ENCODE measurements at places on chromosomes 3 and 15.

DNA sequence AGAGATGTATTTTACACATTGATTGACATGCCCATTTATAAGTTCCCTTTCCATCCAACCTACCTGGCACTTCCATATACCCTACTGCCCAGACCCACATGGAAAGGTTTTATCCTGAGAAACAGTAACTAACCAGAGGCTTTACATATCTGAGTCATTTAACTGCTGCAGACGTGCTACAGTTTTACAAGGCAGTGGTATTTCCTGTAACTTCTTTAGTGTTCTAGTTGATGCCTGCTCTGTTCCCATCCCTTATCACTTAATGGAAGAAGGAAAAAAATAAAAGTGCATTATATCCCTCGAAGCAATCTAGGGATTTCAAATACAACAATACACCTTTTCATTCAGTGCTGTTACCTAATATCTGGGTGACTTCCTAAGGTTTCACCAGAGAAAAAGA lies 107.1 kb downstream of the TMCO5A start:
- no peak for DNase-seq
- peaks cover 2% of the 10 kb centered on the region for H3K27me3 ChIP-seq
- H3K27ac ChIP-seq: no peak overlapping the region
- peaks cover 7% of the 10 kb centered on the region for H3K4me1 ChIP-seq

DNA sequence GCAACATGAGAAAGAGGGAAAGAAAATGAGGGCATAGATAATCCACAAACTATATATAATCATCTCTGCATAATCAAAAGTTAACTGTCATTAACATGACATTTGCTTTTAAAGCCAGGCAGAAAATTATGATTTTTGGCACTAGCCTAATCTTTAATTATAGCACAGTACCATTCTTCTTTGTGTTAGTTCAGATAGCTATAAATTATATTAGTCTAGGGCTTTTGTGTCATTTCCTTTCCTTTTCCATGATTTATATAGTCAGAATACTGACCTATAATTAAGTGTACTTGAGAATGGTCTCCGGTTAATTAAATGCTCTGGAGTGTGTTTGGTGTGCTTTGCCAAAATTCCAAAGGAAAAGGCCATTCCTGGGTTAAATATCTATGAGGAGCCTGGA lies 441.9 kb upstream of the THRB start:
- no peak for DNase-seq
- no peaks in the 10 kb centered on the region for H3K27me3 ChIP-seq
- H3K27ac ChIP-seq: no peak overlapping the region
- no peaks in the 10 kb centered on the region for H3K36me3 ChIP-seq
- H3K4me1 ChIP-seq: no peaks in the 10 kb centered on the region
- H3K4me3 ChIP-seq: no peak overlapping the region

DNA sequence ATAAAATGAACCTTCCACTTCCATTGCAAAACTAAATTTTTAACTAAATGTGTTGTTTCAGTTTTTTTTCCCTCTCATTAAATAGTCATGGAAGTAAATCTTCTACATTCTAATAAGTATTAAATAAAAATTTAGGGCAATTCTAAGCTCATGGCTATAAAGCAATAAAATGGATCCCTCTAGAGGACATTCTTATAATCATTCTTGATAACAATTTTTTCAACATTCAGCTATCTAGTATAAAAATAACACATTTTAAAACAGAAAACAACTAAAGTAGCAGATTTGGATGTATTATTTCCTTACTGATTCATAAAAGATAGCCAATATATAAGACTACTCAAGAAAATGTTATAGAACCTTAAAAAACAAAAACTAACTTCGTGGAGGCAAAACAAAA lies 393.1 kb downstream of the PLOD2 start:
- DNase-seq: no peak
- H3K27ac ChIP-seq: no peak overlapping the region
- no peaks in the 10 kb centered on the region for H3K36me3 ChIP-seq
- no peaks in the 10 kb centered on the region for H3K4me1 ChIP-seq
- H3K4me3 ChIP-seq: no peak overlapping the region

DNA sequence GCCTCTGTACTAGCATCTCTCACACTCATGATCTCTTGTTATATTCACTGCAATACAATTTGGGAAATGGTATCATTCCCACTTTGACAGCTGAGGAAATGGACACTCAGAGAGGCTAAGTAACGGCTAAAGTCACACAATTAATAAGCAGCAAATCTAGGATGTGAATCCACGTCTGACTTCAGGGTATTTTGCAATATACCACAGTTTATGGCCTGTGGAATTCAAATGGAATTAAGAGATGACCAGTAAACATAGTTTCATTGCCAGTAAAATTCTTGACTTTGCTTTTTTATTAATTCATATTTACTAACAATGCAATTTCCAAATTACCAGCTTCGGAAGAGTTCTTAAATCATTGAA lies 61.1 kb downstream of the CCNL1 start:
- H3K36me3 ChIP-seq: peaks cover 1% of the 10 kb centered on the region
- no peaks in the 10 kb centered on the region for H3K27me3 ChIP-seq
- peak overlapping the region; percentile 16 for H3K27ac ChIP-seq
- no peak for DNase-seq
- no peak overlapping the region for H3K4me3 ChIP-seq

DNA sequence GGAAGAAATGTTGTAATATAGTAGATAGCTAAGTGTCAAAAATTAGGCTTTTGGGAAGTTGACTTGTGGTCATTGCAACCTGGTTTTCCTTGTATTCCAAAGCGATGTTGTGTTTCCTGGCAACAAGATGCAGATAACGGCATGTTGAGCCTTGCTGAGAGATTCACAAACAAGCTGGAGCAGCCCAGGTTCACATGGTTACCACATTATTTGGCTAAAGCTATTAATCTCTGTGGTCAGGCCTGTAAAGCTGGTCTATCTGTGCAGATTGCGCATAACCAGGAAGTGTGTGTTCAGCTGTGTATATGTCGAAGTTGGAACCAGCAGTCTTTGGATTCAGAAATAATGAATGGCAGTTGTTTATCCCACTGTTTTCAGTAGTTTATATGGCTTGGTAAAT lies 6.6 kb downstream of the TIPARP start:
- H3K27me3 ChIP-seq: no peaks in the 10 kb centered on the region
- peak overlapping the region; percentile 5 for H3K27ac ChIP-seq
- peaks cover 88% of the 10 kb centered on the region for H3K4me1 ChIP-seq
- peak overlapping the region; percentile 55 for H3K4me3 ChIP-seq

GRCh38 chr3:173933113-173933512 lies 535.6 kb downstream of the NLGN1 start:
- no peaks in the 10 kb centered on the region for H3K27me3 ChIP-seq
- no peak for DNase-seq
- no peak overlapping the region for H3K4me3 ChIP-seq
- H3K27ac ChIP-seq: no peak overlapping the region

DNA sequence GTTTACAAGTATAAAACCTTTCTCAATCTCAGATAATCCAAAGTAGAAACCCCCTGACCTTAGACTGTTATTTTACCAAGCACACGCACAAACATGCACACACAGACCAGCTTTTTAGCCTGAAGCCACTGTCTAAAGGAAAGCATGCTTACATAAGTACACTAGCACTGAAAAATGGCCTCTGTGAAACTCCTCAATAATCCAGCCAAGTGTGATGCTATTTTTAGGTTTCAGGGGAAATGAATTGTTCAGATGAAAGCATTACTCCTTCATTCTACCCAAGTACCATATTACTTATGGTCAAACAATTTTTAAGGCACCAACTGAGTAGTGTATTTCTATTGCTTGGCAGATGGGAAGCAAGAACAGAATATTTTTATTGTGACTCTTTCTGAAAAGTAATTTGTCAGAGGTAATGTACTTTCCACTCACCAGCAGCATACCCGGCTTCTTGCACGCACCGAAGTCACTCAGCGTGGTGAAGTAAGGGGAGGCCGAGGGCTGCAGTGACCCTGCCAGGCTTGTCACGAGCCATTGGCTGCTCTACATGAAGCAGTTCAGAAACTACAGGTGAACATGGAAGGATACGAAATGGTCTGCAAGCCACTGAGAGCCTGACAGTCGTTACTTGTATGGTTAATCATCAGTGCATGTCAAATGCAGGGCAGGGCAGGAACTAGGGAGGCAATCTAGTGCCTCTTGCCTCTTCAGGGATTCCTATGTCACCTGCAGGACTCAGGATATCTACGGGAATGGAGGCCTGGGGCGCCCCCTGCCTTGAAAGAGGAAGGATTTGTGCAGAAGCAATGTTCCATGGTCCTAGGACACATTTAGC lies 106.7 kb downstream of the GABRB3 start:
- H3K4me3 ChIP-seq: no peak overlapping the region
- no peak overlapping the region for H3K27ac ChIP-seq

GRCh38 chr15:85335193-85335942 lies 45.0 kb upstream of the AKAP13 start:
- peaks cover 29% of the 10 kb centered on the region for H3K4me1 ChIP-seq
- H3K4me3 ChIP-seq: no peak overlapping the region
- peaks cover 10% of the 10 kb centered on the region for H3K36me3 ChIP-seq
- DNase-seq: no peak

DNA sequence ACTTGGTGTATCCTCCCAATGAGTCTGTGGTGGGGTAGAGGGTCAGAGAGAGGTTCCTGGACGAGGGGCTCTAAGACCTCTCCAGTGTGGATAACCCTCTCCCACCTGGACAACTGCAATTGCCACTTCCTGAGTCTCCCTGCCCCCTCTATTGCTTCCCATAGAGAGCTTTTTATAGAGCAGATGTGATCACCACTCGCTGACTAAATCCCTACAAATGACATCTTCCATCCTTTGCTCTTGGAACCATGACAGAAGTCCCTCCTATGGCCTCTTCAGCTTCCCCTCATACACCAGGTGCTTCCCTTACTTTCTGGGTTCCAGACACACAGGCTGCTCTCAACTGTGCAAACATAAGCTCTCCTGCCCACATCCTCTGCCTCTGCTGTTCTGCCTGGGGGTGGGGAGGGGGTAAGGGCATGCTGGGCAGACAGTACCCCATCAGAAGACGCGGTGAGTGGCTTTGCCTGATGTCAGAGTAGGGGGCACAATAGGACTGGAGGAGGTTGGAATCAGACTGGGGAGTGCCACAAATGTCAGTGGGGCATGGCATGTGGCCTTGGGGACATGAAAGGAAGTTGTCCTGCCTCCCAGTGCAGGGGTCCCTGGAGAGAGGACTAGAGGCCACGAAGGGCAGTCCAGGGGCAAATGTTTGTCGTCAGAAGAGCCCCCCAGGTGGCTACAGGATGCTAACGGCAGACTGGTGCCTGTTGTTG lies 15.2 kb downstream of the ITIH3 start:
- H3K4me1 ChIP-seq: no peaks in the 10 kb centered on the region
- no peaks in the 10 kb centered on the region for H3K36me3 ChIP-seq
- H3K27me3 ChIP-seq: no peaks in the 10 kb centered on the region

DNA sequence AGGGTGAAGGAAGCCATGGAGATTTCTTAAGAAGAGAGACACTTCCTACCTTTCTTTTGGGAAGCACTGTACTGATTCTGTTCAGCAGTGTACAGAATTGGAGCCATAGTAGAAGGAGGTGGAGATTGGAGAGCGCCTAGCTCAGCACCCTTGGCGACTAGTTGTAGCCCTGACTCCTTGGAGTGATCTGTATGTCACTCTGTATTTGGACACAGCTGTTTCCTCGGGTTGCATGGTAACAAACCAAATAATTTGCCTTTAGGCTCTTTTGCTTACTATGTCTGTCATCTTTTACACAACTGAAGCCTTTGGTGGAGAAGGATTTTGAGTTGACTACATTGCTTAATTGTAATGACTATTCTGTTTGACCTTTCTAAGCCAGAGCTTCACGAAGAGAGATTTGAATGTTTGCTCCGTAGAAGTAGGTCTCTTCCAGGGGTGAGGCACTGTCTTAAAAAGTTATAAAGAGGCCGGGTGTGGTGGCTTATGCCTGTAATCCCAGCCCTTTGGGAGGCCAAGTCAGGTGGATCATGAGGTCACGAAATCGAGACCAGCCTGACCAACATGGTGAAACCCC lies 77.1 kb downstream of the AKAP13 start:
- peaks cover 1% of the 10 kb centered on the region for H3K36me3 ChIP-seq
- DNase-seq: no peak
- no peak overlapping the region for H3K4me3 ChIP-seq

- H3K4me3 ChIP-seq: peak within 1 kb of the TSS; percentile 7
- no peak for DNase-seq
- H3K27me3 ChIP-seq: peaks cover 48% of the 10 kb centered on the region
- no peaks in the 10 kb centered on the region for H3K36me3 ChIP-seq
These were observed at the start of gene ARPIN for GRCh38 chr15:89912674-89913396. Gene ARPIN (minus strand): TSS chr15:89912952. CDS start chr15:89912835, 117 bp downstream.

DNA sequence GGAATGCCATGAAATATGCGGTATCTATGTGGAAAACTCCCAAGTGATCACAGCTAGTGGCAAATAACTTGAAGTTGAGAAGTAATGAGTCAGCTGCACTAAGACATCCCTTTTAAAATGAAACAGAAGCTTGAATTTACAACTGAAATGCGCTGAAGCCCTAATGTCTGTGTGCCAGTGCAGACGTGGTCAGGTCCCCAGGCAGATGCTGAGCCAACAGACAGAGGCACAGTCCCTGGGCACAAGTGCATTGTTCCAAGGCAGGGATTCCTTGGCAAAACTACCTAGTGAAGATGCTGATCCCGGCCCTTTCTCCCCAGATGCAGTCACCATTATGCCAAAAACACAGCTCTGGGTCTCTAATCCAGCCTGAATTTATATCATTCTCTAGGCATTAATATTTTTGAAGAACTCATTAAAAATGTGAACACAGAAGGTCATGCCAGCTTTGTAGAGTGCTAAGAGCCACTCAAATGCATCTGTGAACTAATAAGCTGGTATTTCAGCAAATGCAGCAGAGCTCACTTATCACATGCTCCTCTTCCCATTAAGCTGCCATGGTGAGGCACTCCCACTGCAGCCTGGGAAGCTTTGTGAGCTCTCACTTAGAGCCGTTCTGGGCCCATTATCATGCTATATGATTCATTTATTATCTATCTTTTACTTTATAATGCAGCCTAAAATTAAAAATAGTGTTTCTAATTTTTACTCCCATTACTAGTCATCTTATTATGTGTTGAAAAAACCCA lies 200.1 kb downstream of the GABRB3 start:
- no peaks in the 10 kb centered on the region for H3K27me3 ChIP-seq
- H3K4me1 ChIP-seq: no peaks in the 10 kb centered on the region
- H3K27ac ChIP-seq: no peak overlapping the region
- no peak overlapping the region for H3K4me3 ChIP-seq
- no peak for DNase-seq

- no peak overlapping the region for H3K27ac ChIP-seq
- H3K36me3 ChIP-seq: no peaks in the 10 kb centered on the region
- H3K27me3 ChIP-seq: peaks cover 31% of the 10 kb centered on the region
- DNase-seq: no peak
- H3K4me1 ChIP-seq: peaks cover 7% of the 10 kb centered on the region
- no peak overlapping the region for H3K4me3 ChIP-seq
These were observed 509.9 kb downstream of the MECOM start for GRCh38 chr3:169153656-169154055.

GRCh38 chr3:55765906-55766701 lies 279.0 kb upstream of the WNT5A start:
- no peak overlapping the region for H3K4me3 ChIP-seq
- H3K27ac ChIP-seq: no peak overlapping the region
- H3K4me1 ChIP-seq: no peaks in the 10 kb centered on the region
- no peaks in the 10 kb centered on the region for H3K36me3 ChIP-seq
- no peak for DNase-seq

- DNase-seq: no peak
- H3K4me1 ChIP-seq: no peaks in the 10 kb centered on the region
- H3K27ac ChIP-seq: no peak overlapping the region
- H3K4me3 ChIP-seq: no peak overlapping the region
- peaks cover 26% of the 10 kb centered on the region for H3K27me3 ChIP-seq
These were observed 27.0 kb downstream of the TM4SF4 start for GRCh38 chr3:149501524-149501923.
